WERI-Rb-1 (cell line): ENCODE measurements at places on chromosomes 7 and 10.

DNA sequence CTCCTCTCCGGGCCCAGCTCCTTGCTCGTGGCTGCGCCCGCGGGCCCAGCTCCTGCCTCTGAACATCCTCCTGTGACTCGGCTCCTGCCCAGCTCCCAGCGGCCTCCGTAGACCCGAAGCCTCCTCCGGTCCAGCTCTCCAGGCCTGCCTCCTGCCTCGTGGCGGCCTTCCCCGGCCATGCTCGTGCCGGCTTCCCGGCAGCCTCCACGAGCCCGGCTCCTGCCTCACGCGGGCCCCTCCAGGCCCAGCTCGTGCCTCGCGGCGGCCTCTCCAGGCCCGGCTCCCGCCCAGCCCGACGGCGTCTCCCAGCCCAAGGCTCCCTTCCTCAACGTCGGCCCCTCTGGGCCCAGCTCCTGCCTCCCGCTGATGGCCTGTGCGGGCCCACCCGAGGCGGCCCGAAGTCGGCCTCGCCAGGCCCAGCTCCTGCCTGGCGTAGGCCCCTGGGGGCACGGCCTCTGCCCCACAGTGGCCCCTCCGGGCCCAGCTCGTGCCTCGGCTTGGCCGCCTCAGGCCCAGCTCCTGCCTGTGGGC is 16.9 kb upstream of the TMEM248 start:
- DNase-seq: no peak

DNA sequence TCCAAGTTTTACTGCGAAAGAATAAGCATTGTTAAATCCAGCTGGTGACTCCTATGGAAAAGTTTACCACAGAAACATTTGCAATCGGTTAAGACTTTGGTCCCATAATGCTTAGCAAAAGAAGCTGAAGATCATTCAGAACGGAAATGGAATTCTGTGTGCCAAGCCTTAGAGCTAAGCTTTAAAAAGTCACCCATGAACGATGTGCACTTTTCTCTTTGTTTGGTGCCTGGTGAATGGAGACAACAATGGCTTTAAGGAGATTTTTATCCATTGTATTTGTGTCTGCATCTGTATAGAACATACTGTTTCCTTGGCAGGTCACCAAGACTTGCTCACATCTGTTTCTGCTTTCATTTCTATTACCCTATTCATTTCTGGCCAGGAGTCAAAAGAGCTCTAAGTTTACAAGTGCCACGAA is 26.3 kb upstream of the COL1A2 start:
- no peak for DNase-seq

- DNase-seq: no peak
Measured at GRCh38 chr7:112587504-112587903, 106.7 kb downstream of the LSMEM1 start.

GRCh38 chr7:108347616-108348015 is 108.6 kb downstream of the NRCAM start:
- DNase-seq: no peak
